ENCODE measurements at places on chromosomes 13 and 19.

DNA sequence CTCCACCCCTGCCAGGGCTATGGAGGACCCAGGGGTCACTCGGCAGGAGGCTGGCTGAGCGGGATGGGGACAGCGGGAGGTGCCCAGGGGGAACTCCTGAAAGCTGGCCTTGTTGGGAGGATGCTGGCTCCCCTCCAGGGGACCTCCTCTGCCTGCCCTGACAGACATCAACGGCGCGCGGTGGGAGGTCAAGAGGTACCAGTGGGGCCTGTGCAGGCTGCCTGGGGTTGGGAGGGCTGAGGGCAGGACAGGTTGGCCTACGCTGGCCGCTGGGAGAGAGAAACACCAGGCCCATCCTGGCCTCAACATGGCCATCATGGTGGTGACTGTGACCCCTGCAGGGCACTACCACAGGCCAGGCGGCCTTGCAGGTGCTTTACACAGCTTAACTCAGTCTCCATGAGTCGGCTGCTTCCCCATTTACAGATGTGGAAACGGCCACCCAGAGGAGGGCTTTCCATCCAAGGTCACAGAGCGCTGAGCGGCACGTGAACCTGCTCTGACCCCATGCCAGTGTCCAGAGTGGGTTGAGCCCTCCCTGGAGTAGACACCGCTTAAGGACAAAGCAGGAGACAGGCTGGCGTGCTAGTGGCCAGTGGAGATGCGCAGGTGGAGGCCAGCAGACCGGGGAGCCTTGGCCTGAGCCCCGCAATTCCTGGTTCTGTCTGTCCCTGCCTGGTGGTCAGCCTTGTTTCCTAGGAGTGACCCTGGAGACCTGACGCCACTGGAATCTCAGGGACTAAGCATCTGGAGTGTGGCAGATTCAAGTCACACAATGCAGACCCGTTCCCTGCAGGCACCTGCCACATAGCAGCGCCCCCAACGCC lies 27.6 kb downstream of the CEBPG start:
- no peak for DNase-seq

GRCh38 chr13:47135800-47136503 lies 239.1 kb upstream of the HTR2A start:
- no peak for DNase-seq

DNA sequence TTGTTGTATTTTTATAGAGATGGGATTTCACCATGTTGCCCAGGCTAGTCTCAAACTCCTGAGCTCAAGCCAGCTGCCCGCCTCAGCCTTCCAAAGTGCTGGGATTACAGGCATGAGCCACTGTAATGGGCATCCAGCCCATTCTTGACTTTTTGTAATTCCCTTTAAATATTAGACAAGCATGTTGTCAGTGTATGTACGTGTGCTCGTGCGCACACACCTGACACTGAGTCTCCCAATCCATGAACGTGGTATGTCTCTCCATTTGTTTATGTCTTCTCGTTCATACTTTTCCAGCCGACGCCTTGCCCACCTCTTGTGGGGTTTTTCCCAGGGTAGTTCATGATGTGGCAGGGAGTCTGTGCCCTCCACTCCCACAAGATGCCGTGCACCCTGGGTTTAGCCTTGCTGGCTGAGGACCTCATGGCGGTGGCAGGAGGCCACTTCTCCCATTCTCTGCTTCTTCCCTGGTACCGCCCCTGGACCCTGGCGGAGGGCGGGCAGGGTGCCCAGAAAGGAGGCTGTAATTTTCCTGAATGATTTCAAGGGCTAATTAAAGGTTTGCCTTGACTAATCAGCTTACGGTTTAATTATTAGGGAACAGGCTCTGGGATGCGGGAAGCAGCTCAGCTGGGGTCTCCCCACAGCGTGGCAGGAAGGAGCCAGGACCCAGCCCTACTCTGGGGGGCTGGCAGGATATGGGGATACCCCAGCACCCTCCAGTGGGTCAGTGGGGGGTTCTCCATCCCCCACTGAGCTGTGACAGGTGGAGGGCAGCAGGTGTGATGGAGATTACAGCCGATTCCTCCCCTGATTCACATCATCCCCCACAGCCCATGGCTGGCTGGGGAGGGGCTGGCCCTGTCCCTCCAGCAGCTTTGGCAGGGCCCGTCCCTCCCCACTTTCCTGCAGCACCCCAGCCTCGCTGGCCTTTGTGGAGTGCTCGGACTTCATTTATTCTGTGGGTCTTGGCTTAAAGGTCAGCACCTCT lies 12.9 kb downstream of the PAK4 start:
- DNase-seq = no peak

DNA sequence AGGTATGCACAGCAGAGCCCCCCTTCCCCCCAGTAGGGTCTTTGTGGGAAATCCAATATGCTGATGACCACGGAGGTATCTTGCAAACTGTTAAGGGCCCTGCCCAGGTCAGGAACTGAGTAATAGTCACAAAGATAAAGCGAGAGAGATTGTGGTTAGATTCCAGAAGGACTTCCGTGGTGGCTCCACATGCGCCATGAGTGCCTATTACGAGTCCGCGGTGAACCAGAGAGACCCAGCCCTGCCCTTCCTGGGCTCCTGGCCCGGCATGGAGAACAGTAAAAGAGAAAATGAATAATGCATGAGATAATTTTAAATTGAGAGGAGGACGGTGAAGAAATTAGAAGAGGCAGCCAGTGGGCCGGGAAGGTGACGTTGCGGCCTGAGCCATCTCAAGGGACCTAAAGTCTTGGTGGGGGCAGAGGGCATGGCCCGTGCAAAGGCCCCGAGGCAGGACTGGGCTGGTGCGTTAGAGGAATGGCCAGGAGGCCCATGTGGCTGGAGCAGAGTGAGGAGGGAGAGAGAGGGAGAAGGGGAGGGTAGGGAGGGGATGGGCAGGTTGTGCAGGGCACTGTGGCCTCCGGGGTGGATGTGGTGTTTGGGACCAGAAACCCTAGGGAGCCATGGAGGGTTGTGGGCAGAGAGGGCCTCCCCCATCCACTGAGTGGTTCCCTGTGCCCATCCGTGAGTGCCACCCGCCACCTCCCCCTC lies 46.6 kb upstream of the NFIC start:
- DNase-seq = no peak

DNA sequence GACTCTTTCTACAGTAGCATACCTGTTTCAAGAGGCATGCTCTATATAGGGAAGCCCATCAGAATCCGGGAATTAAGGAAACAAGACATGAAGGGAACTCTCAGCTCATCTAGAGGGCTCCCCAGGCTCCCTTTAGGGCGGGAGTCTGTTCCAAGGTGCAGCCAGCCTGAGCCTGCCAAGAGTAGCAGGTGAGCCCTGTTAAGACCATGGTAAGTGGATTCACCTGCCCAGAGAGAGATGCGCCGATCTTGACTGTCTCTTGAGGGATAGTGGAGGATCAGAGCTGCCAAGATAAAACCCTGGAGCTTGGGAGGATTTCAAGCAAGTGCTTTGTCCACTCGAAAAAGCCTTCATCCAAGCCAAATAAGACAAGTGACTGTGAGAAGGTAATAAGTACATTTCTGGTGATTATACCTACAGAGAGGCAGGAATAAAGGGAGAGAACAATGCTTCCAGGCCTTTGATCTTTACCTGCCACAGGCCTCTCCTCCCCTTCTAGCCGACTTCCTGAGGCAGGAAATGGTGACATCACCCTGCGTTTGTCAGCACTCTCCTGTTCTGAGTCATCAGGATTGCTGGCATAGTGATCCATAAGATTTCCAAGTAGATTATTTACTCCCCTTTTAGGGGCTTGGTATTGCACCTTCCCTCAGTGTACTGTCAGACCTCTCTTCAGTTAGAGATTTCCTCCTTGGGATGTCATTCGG lies 31.5 kb downstream of the KLF5 start:
- no peak for DNase-seq

GRCh38 chr13:95585867-95586266 lies 33.3 kb downstream of the CLDN10 start:
- no peak for DNase-seq

DNA sequence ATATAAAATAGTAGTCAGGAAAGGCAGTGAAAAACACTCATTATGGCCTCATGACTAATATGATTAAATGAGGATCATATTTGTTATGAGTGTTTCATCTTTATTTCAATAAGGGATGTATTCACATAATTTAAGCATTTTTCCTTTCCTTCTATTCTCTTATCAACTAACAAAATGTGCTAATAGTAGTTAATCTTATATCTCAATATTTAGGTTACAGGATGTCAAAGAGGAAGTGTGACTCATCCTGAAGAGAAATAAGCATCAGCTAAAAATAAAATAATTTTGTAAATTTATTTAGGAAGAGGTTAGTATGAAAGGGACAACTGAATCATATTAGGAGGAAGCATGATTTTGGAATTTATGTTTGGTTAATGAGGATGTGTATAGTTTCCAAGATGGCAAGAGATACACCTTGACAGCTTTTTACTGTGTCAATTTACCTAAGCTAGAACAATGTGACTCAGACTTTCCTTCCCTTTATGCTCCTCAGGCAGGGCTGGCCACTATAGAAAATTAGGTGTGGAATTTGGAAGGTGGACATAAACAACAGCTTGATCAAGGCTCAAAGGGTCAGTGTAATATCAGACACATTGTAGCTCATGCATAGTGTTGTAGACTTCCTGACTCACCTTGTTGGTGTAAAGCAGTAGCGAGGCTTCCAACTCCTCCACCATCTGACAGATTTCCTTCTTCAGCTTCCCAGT lies 172.7 kb downstream of the SLITRK1 start:
- no peak for DNase-seq

- peak; percentile 86 for DNase-seq
Measured at GRCh38 chr19:7868671-7869452, 5.3 kb downstream of the PRR36 start.

DNA sequence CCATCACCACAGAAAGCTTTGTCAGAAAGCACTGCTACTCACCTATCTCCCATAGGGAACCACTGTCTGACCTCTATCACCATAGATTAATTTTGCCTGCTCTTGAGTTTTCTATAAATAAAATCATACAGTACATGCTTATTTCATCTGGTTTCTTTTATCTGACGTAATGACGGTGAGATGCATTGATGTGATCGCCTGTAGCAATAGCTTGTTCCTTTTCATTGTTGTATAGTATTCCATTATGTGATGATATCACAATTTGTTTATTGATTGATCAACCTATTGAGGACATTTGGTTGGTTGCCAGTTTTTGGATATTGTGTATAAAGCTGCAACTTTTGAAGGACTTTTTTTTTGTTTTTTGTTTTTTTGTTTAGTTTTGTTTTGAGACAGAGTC lies 51.9 kb upstream of the ADGRE1 start:
- DNase-seq = no peak

GRCh38 chr19:14383661-14384555 lies 2.7 kb downstream of the ADGRE5 start:
- DNase-seq = peak; percentile 84

DNA sequence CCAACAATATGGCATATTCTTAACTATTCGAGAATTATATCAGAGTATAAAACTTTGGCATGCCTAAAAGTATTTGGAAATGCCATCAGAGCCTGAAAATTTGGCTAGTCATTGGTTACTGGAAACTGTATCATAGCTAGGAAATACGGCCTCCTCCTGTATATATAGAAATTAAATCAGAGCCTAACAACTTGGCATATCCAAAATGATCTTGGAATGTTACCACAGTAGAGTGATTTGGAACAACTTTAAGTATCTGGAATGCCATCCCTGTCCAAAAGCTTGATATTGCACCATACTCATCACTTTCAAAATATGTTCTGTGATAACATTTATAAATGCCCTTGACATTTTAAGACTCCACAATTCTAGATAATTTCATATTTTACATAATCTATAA lies 335.8 kb downstream of the SLITRK1 start:
- DNase-seq = no peak

DNA sequence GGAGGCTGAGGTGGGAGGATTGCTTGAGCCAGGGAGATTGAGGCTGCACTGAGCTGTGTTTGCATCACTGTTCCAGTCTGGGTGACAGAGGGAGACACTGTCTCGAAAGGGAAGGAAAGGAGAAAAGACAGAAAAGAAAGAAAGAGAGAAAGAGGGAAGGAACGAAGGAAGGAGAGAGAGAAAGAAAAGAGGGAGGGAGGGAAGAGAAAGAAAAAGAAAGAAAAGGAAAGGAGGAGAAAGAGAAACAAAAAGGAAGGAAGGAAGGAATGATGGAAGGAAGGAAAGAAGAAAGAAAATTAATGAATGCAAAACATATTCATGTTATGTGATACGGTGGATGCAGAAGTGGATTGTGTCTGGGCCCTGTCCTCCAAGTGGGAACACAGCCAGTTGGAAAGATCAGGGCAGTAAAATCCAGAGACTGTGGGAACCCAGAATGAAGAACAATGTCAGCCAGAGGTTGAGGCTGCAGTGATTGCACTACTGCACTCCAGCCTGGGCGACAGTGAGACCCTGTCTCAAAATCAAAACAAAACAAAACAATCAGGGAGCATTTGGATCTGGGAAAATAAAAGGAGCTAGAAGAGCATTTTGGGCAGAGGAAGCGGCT lies 6.2 kb downstream of the PHLDB3 start:
- DNase-seq = no peak

GRCh38 chr19:48395170-48395455 lies 1.6 kb downstream of the GRIN2D start:
- DNase-seq = no peak

DNA sequence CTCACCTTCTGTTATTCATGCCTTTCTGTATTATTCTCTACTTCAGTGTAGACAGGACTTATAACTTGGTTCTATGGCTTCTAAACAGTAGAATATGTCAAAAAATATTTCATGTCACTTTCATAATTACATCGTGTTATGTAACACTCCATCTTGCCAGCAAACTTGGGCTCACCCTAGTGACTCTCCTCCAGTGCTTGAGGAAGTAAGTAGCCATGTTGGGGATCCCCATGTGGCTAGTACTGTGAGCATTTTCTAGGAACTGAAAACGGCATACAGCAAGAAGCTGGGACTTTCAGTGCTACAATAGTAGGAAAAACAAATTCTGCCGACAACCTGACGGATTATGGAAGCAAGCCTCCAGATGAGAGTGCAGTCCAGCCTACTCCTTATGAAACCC lies 495.6 kb downstream of the SLITRK6 start:
- no peak for DNase-seq

GRCh38 chr13:51096131-51096530 lies 14.9 kb downstream of the C13orf42 start:
- no peak for DNase-seq

GRCh38 chr13:114259974-114260373 lies 21.4 kb upstream of the UPF3A start:
- DNase-seq = no peak

DNA sequence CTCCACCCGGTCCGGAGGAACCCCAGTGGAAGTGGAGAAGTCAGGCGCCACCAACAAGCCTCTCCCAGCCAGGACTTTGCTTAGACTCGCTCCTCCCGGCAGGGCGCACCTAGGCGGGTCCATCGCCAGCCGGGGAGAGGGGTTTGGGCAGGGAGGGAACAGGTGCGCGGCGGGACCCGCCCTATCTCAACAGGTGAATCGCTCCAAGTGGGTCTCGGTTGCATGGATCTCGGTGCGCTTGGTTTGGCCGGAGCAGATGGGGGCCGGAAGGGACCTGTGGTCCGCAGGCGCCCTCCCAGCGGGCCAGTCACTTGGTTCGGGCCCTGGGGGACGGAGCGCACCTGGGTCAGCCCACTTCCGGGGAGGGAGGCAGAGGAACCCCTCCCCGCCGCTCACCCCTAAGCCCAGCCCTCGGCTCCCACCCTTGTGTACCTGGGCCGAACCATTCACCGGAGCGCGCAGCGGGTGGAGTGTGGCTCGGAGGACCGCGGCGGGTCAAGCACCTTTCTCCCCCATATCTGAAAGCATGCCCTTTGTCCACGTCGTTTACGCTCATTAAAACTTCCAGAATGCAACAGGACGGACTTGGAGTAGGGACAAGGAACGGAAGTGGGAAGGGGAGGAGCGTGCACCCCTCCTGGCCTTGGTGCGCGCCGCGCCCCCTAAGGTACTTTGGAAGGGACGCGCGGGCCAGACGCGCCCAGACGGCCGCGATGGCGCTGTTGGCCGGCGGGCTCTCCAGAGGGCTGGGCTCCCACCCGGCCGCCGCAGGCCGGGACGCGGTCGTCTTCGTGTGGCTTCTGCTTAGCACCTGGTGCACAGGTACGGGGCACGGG lies at the start of gene LSR:
Gene LSR, plus strand, starts transcription at position 693 of the 836 bp plus-strand sequence. Its CDS starts 21 bp downstream, at position 714.
- peak; percentile 88 for DNase-seq
